ENCODE measurements at places on chromosomes 1 and 21.

- DNase-seq: no peak
Observed at GRCh38 chr1:84253036-84253435, 48.5 kb upstream of the SAMD13 start.

DNA sequence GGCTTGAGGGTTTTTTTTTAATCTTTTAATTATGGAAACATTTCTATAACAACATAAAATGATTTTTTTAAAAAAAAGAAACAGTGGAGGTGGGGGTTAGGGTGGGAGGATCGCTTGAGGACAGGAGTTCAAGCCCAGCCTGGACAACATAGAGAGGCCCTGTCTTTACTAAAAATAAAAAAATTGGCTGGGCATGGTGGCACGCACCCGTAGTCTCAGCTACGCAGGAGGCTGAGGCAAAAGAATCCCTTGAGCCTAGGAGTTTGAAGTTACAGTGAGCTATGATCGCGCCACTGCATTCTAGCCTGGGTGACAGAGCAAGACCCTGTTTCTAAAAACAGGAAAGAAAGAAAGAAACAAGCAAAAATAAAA, 32.2 kb upstream of the RNF11 start:
- DNase-seq: no peak

DNA sequence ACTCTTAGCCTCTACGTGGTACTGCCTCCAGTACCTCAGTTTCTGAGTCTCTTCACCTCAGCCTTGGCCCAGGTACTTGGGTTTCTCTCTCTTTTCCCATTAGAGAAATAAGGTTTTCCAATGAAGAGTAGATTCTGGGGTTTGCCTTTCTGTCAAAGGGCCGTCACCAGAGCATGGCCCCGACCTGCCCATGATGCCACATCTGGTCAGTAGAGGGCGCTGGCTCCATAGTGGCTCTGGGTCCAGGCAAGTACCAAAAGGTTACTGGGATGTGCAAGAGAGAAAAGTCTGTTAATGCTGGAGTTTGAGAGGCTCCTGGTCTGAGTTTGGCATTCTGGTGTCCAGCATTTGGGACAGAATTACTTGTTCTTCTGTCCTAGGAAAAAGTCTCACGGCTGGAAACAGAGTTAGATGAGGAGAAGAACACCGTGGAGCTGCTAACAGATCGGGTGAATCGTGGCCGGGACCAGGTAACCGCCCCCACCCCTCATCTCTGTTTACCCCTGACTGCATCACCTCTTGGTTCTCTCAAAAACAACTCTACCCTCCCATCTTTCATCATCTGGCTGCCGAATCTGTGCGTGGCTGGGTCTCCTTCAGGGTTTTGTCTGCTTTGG, 5.3 kb upstream of the TUFT1 start:
- peak; percentile 11 for DNase-seq

GRCh38 chr1:114088392-114089299, 65.0 kb downstream of the SYT6 start:
- DNase-seq: no peak

DNA sequence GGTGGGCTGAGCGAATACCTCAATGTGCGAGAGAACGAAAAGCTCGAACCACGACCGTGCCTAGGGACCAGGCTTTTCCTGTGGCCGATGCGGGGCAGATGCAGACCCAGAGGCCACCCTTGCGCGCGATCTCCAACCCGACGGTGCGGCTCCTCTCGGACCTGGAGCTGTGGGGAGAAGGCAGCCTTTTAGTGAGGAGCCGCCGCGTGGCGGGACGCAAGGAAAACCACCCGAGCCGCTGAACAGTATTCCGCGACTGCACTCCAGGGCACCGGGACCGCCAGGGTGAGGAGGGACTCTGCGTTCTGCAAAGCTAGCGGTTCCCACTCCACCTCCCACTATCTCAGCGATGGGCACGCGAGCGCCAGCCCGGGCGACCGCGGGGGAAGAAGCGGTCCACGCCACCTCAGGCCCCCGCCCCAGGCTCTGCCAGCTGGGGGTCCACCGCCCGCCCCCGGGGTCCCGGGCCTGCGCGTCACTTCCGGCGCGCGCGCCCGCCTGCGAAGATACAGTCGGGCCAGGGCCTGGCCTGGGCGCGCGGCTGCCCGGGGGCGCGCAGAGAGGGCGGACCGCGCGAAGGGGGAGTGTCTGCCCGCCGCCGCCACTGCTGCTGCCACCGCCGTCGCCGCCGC, 66.5 kb upstream of the PRKACB start:
- peak; percentile 81 for DNase-seq

DNA sequence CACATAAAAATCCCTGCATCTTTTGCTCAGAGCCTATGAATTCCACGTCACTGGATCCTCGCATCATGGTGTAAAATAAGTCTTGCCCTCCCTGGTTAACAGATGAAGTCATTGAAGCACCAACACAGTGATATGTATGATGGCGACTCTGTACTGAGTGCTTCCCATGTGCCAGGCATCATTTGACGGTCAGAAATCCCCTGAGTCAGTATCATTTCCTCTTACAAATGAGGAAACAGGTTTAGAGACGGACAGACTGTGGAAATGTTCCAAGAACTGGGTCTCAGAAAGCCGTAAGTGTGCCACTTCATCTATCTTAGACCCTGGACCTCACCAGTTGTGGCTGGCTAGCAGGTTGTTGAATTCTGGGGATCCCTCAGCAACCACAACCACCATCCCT, 5.1 kb upstream of the OLFML2B start:
- no peak for DNase-seq

DNA sequence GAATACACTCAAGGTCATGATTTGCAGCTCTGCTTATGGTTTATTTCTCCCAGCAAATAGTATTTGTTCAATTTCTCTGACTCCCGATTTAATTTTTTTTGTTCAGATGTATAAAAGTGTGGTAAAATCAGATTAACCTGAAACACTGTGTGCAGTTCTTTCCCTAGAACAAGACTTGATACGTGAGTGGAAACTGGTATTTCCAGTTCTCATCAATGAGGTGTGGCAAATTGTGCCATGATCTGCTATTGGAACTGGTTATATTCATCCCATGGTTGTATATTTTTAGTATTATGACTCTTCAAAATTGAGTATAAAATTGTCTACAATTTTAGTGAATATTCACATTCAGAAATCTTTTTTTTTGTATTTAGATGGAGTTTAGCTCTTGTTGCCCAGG, 76.8 kb upstream of the IVNS1ABP start:
- no peak for DNase-seq

DNA sequence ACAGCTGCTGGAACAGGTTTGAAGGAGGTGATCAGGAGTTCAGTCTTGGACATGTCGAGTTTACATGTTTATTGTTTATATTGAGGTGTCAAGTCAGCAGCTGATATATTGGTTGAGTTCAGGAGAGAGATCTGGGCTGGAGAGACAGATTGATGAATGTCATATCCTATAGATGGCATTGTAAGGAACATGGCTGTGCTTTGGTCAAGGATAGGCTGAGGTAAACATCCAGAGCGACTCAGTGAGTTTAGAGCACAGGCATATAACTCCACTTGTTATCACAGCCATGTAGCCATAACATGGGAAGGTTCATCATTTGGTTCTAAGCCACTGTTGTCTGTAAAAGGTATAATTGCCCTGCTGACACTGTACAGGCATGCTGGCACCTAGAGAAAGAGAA, 5.5 kb upstream of the MYOCOS start:
- DNase-seq: no peak

DNA sequence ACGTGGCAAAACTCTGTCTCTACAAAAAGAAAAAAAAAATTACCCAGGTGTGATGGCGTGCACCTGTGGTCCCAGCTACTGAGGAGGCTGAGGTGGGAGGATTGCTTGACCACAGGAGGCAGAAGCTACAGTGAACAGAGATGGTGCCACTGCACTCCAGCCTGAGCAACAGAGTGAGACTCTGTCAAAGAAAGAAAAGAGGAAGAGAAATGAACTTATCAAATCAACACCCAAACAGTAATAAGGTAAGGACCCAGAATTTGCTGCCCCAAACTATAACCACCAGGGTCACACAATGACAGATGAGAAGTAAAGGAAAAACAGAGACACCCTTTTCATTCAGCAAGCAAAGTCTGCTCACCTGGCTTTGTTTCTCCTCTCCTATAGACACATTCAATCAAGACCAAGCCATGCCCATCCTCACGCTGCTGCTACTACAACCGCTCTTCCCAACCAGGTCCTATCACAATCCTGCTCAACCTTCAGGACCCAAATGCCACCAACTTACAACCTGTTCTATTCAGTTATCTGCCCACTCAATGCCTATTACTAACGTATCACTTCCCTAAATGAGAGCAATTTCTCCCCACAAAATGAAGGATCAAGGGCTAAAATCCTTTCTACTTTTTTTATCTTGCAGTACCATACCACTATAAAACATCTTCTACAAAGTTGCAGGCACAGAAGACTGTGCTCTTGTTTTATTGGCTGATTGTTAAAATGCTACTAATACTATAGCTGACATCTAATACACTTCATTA, 183.5 kb downstream of the RERE start:
- DNase-seq: no peak

DNA sequence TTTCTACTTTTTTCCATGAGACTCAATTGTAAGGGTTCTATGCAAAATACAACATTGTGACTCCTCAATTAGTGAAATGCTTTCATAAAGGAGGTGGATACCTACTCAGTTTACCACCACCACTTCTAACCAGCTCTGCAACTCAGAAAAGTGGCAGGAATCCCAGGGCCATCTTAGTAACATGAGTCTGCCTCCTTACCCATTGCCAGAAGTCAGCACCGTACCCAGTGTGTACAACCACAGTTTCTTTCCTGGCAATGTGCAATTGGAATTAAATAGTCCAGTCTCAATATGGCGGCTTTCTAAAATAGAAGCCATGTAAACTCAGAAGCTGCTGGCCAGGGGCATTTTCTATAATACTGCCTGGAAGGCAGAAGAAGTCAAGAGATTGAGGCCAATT, 32.1 kb downstream of the TESK2 start:
- no peak for DNase-seq

GRCh38 chr1:34268311-34268954, 91.7 kb downstream of the C1orf94 start:
- no peak for DNase-seq

GRCh38 chr1:246020211-246020954, 486.7 kb downstream of the SMYD3 start:
- DNase-seq: no peak

GRCh38 chr1:60848583-60849188, 233.7 kb upstream of the NFIA start:
- DNase-seq: peak; percentile 43

DNA sequence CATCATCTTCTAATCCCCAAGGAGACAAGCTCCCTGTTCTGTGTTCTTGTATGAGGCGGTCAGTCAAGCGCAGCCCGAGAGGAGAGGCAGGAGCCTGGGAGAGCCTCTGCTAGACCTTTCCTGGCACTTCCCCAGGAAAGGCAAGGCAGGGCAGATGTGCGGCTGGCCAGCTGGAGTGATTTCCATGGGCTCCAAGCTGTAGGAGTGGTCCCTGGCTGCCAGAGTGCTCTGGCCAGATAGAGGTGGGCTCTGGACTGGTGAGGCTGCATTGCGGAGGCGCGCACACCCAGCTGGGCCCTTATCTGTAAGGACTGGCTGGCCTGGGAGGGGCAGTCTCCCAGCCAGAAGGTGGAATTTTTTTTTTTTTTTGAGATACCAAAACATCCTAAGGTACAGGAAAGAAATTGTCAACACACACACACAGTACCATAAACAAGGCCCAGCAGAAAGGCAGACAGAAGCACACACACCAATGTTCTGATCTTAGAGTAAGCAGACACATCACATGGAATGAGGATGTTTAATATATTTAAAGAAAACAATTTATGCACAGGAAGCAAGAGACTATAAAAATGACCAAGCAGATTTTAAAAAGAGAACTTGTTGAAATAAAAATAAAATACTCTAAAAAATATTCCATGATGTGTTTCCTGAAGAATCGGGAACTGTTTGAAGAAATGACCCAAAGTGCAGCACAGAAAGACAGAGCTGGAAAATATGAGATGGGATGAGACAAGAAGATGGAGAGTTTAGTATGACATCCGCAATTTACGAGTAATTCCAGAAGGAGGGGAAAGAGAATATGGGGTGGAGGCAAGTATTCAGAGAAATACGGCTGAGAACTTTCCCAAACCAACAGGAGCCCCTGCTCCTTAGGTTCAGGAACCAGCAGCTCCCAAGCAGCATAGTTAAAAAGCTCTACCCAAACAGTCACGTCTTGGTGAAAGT, 13.4 kb downstream of the IBA57 start:
- DNase-seq: no peak

GRCh38 chr1:240027059-240027462, 64.6 kb upstream of the FMN2 start:
- no peak for DNase-seq

DNA sequence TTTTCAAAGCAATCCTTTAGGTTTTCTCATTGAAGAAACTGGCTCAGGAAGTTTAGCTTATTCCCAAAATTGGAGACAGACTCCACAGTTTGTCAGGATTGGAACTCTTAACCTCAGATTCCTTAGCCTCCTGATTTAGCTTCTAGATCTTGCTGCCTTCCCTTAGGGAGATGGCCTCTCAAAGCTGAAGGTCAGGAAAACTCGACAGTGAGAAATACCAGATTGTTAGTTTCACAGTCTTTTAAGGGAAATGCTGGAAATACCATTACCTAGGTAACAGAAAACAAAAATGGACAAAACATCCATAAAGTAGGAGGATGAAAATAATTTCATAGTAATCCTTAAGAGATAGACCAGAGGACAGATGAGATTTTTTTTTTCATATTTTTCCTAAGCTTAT, 7.8 kb downstream of the RASAL2 start:
- no peak for DNase-seq

GRCh38 chr1:5681654-5682053, 310.6 kb downstream of the NPHP4 start:
- DNase-seq: no peak

GRCh38 chr1:56185493-56185892, 393.9 kb downstream of the PLPP3 start:
- DNase-seq: no peak

- no peak for DNase-seq
Observed at GRCh38 chr1:203628201-203629015, 1.8 kb downstream of the ATP2B4 start.

- DNase-seq: peak; percentile 6
Observed at GRCh38 chr1:177780096-177780700, 189.7 kb downstream of the SEC16B start.

- DNase-seq: no peak
Observed at GRCh38 chr1:116717318-116717717, 36.9 kb upstream of the CD2 start.

GRCh38 chr1:109488696-109489095, 5.0 kb downstream of the ATXN7L2 start:
- DNase-seq: no peak

GRCh38 chr1:7421471-7422075, 349.5 kb upstream of the VAMP3 start:
- no peak for DNase-seq

DNA sequence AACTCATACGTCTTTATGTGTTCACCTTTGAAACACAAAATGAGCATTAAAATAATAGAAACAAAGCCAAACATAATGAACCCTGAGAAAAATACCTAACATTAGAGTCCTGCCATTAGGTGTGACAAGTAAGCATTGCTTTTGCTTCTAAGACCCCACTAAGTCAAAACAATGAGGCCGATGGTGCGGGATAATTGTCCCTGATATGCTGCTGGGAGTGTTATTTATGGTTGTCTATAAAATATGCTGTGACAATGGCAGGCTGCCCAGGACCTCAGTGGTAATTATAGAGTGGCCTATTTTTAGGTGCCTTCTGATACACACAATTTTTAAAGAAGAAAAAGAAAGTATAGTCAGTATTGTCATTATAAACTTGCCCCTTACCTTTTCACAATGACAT, 1423.1 kb downstream of the AMY1C start:
- DNase-seq: peak; percentile 70
